ENCODE measurements at places on chromosomes 6 and 20. TPM values are rescaled to one million over a fixed set of nuclear protein-coding genes. Genes with fewer than 3 reads are reported as not detected.

ASIP gene
- total RNA-seq, result not detected

GRCh38 chr6:25842526-25842925 lies 10.7 kb upstream of the SLC17A1 start:
- no peak for DNase-seq

KIAA0408 gene
- 5.9 TPM for total RNA-seq

TFAP2D gene
- not detected for total RNA-seq

DNA sequence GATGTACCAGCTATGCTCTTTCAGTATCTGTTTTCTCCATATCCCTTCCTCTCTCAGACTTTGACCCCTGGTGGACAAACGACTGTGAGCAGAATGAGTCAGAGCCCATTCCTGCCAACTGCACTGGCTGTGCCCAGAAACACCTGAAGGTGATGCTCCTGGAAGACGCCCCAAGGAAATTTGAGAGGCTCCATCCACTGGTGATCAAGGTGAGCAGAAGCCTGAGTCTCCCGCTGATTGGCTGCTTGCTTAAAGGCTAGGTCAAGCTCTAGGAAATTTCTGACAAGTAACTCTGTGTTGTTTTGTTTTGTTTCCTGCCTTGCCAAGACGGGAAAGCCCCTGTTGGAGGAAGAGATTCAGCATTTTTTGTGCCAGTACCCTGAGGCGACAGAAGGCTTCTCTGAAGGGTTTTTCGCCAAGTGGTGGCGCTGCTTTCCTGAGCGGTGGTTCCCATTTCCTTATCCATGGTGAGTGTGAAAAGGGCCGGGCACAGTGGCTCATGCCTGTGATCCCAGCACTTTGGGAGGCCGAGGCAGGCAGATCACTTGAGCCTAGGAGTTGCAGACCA lies 28.6 kb downstream of the C6orf89 start:
- peak; percentile 49 for DNase-seq

DNA sequence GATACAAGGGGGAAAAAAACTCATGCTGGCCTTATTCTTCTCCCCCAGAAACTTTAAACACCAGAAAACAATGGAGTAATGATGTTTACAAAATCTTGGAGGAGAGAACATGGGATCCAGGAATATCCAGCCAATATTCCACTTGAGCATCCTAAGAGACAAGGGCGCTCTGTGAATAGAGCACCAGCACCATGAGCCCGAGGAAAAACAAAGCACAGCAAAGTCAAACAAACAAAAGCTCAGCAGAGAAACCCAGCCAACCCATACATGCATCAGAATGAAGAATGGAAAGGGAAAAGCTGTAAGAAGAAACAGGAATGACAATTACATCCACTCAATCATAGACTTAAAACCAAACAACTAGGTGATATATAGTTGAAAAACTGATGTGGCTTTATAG lies 4.6 kb upstream of the NAA20 start:
- no peak for DNase-seq
